ENCODE measurements at places on chromosomes 12 and 14.
A peak's percentile ranks its signal among the peaks of the same experiment; 100 is the strongest.

DNA sequence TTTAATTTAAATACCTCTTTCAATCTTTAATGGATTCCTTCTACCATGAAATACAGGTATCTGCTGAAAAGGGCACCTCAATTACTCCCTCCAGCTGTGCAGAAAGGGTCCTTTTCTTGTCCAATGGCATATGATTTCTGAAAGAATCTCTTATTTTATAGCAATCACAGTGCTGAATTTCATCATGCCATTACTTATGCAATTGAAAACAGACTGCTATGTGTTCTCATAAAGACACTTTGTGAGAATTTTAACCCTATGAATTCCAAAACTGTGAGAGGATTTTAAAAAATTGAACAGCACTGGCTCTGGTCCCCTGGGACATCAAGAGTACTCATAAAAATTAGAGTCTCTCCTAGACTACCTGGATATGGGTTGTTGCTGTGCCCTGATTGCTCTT is 45.9 kb upstream of the CNOT2 start:
- DNase-seq, result peak; percentile 67

- DNase-seq, result no peak
Observed at GRCh38 chr12:105445249-105445648, 114.8 kb downstream of the C12orf75 start.

DNA sequence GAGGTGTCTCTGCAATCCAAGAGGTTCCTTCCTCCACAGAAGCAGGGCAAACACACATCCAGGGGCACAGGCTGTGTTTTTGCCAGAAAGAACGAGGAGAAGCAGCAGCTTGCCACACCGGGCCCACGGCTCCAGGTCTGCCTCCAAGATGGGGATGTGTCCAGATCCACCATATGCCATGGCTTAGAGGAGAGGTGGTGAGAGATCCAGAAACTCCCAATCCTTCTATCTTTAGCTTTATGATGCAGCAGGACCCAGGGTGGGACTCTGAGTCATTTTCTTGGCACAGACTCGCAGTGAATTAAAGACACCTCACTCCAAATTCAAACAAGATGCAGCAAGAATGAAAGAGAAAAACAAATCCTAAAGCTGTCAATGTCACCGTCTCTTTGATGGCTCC is 481.4 kb upstream of the TMEM132C start:
- peak; percentile 91 for DNase-seq

- no peak for DNase-seq
Observed at GRCh38 chr12:119334430-119335170, at the start of gene CCDC60. CCDC60 (plus strand) TSS chr12:119334729; CDS start chr12:119335177, 448 bp downstream.

DNA sequence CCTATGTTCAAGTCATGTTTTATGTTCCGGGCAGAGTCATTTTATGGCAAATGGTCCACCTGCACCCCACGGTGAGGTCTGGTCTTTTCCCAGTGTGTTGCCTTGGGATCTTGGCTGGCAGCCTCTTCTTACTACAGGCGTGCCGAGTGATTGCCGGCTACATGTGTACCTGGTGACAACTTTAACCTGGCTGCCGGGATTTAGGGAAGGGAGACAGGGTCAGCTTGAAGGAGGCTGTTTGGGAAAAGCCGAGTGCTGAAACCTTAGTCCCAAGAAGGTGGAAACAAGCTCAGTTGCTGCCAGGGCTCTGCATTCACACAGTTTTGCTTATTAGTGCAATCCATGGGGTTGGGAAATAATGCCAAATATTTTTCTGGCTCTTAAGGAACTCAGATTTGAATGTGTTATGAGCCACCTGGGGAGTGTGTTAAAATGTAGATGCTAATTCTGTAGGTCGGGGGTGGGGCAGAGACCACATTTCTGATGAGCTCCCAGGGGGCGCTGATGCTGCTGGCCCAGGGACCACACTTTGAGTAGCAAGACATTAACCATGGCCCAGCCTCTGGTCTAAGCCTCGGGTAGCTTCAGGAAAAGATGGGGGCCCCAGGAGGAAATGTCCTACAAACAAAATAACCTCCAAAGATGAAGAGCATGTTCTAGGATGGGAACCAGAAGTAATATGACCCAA is 179.6 kb downstream of the TBX5 start:
- DNase-seq, result no peak

- no peak for DNase-seq
Observed at GRCh38 chr14:61257469-61258057, 23.6 kb downstream of the TMEM30B start.

DNA sequence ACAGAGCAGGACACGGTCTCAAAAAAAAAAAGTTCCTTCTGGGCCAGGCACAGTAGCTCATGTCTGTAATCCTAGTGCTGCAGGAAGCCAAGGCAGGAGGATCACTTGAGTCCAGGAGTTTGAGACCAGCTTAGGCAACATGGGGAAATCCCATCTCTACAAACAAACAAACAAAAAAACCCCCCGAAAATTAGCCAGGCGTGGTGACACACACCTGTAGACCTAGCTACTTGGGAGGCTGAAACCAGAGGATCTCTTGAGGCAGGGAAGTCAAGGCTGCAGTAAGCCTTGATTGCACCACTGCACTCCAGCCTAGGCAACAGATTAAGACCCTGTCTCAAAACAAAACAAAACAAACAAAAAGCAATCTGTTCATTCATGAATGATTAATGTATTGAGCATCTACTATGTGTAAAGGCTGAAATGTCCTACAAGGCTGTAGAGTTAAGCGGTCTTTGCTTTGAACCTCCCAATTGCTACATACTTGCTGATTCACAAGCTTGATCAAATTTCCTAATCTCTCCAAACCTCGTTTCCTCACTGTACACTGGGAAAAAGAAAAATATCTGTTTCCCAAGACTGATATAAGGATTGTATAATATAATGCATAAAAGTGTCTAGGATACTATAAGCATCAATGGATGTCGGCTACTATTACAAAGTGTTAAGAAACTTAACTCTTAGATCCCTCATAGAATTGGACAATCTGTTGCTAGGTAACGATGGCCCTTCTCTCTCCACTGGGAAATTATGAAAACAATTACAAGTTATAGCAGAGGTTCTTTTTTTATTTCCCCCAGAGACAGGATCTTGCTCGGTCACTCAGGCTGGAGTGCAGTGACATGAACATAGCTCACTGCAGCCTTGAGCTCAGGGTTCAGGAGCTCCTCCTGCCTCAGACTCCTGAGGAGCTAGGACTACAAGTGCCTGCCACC is 7.9 kb upstream of the RILPL2 start:
- DNase-seq, result no peak

GRCh38 chr12:32448586-32448985 is 49.2 kb downstream of the FGD4 start:
- DNase-seq, result no peak

DNA sequence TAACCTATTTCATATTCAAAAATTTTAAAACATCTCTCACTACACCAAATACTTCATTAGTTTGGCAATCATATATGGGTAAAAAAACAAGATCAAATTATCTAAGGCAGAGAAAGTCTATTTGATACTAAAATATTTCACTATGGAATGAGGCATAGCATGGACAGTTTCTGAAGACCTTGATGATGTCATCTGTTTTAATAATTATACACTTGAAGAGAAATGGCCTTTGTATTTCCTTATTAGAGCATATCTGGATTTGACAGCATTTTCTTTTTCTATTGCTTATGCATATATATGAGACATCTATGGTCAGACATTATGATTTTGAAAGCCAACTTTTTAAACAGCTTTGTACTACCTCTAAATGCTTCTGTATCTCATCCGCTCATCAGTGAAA is 88.6 kb downstream of the DDHD1 start:
- no peak for DNase-seq

DNA sequence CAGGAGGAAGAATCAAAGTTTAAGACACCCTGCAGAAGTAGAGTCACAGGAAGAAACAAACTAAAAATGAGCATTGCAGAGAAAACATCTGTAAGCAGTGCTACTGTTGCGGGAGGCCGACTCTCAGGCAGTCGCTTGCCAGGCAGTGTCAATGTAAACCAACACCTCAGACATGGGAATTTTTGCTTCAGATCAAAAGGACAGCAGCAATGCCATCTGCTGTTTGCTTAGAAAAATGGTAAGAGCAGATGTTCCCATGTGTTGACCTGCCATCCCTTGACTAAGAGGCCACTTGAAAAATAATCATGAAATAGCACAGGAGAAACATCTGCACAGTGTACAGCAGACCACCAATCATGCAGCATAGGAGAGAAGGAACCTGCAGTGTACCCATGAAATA is 196.6 kb downstream of the SLC25A21 start:
- DNase-seq, result no peak

- no peak for DNase-seq
Observed at GRCh38 chr12:68498736-68499135, 112.0 kb upstream of the RAP1B start.

- DNase-seq, result no peak
Observed at GRCh38 chr12:13257356-13257875, 60.9 kb downstream of the EMP1 start.

Data from fibroblast of skin of right biceps (primary cell).